Kidney epithelial cell (primary cell): ENCODE measurements at places on chromosomes 5 and 9. TPM values are rescaled to one million over a fixed set of nuclear protein-coding genes. Genes with fewer than 3 reads are reported as not detected.

Gene SLC34A1
- total RNA-seq = not detected in 2 replicates

Gene ZDHHC11B
- total RNA-seq = 0.25 and 0.55 TPM in 2 replicates

Gene GABRB2
- 0.07 TPM in 1 of 2 replicates, not detected in the other for total RNA-seq

Gene ACOT12
- not detected in 2 replicates for total RNA-seq

Gene MSX2
- total RNA-seq = 1.3 and 1.4 TPM in 2 replicates

Gene SH3TC2
- 7.9 and 8.4 TPM in 2 replicates for total RNA-seq

Gene INSL4
- total RNA-seq = not detected in 2 replicates

Gene EQTN
- total RNA-seq = not detected in 2 replicates

Gene CEP120
- 16.4 and 20.1 TPM in 2 replicates for total RNA-seq

Gene NSUN2
- total RNA-seq = 50.0 and 62.8 TPM in 2 replicates

Gene C9orf153
- not detected in 2 replicates for total RNA-seq

Gene NIPAL4
- total RNA-seq = 22.7 and 30.5 TPM in 2 replicates

Gene GPRIN1
- 17.3 and 19.9 TPM in 2 replicates for total RNA-seq

Gene SLC23A1
- total RNA-seq = not detected in 2 replicates

Gene PAEP
- total RNA-seq = 0.21 TPM in 1 of 2 replicates, not detected in the other

Gene ZNF474
- total RNA-seq = 0.68 and 1.1 TPM in 2 replicates
